ENCODE measurements at places on chromosomes 7 and 10.

GRCh38 chr7:76241141-76241540 is 39.4 kb downstream of the SRRM3 start:
- no peak for DNase-seq

DNA sequence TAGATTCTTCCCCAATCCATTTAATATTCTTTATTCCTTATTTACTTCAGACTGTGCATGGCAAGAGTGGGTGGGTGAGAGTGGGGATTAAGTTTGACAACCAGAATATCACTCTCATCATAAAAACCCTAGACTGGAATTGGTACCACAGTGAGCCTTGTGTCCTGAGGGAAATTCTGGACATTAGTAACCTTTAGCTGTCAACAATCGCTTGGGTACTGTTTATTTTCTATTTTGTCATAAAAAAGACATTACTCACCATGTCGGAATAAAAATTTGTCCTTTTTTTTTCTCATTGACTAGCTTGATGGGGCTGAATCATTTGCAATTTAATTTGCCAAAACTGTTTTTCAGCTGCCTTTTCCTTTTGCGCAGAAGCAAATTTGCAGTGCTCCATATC is 176.1 kb upstream of the SEMA3C start:
- DNase-seq = no peak

GRCh38 chr7:42311195-42311594 is 74.2 kb upstream of the GLI3 start:
- DNase-seq = no peak

GRCh38 chr7:158431941-158432347 is 155.7 kb downstream of the PTPRN2 start:
- DNase-seq = no peak

DNA sequence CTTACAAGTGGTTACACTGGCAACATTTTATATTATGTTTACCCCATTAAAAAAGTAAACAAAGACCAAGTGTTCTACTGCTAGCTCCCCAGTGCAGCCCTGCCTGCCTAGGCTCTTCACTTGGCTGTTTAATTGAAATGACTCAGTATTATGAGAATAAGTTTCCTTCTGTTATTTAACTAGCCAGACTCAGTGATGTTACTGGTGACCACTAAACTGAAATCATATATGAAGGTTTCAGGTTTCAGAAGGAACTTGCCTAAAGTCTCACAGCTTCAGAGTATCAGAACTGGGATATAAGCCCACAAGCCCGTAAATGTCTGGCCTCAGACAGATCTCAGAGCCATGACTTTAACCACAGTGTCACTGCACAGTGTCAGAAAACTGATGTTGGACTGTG is 66.8 kb upstream of the EXOC4 start:
- no peak for DNase-seq

DNA sequence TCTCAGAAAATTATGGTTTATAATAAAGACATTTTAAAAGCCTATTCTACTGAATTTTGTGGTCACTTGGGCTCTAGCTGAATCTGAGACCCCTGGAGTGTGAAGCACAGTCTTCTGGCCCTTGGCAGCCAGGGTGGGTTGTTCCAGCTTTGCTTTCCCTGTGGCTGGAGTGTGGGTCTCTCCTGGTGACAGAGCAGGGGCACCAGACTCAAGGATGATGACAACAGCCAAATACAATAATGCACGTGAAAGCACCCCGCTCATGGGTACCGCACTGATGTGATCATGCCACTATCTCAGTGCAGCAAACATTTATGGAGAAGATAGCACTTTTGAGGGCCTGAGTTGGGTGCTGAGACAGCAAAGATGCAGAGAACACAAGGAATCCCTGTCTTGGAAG is 134.8 kb upstream of the ADAM12 start:
- no peak for DNase-seq

GRCh38 chr7:40474790-40475680 is 340.2 kb downstream of the SUGCT start:
- DNase-seq = no peak

GRCh38 chr10:104406715-104407650 is 53.4 kb downstream of the CFAP58 start:
- no peak for DNase-seq

DNA sequence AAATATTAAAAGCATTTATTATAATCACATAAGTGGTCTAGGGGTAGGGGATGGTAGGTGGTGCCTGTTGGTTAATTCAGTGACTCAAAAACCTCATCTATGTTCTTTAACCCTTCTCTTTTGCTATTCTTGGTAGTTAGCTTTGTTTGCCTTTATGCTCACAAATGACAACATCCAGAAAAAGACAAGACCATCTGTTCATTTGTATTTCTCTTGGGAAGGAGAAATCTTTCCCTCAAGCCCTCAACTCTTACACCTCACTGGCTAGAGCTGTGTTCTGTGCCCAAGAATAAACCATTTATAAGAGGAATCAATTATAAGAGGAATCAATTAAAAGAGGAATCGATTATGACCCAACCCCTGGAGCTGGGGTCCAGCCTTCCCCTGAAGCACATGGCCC is 10.8 kb upstream of the IFRD1 start:
- no peak for DNase-seq

DNA sequence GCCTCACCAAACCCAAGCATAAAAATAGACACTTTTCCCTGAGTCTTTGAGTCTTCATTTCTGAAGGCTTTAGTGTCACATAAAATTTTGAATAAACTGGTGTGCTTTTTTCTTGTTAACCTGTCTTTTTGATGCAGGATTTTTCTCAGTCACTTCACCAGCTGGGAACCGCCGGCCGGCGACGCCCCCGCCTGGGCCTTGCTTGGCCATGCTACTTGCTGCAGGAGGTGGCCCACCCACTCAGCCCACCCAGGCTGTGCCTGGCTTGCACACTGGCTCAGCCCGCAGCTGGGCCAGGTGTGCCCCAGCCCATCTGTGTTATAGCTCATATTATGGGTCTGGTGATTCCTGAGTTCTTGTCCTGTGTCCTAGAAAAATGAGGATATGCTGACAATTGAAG is 247.4 kb upstream of the CACNA2D1 start:
- no peak for DNase-seq

DNA sequence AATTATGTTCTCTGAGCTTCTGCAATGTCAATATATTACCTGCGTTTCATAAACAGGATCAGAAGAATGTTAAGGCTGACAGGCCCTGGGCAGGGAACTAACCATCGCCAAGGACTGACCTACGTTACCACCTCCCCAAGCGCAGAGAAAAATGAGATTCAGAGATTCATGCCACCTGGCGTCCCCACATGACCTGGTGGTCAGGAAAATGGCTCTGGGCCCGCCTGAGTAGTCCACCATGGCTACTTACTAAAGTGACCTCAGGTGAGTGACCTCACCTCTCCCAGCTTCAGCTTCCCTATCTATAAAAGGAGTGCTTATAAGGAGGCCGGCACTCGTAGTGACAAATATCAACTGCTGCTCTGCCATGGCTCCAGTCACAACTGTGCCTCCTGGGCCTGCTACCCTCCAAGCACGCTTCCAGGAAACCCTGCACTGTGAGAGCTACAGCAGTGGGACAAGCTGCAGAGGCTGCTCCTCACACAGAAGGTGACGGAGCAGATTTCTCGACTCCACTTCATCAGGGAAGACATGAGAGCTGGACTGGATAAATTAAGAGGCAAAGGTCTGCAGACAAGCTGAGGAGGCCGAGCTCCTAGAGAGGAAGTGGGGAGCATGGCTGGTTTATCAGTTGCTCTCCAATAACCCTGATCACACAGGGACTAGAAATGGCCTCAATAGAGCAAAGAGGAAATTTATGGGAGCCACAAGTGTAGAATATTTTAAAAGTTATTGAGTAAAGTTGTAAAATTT is 103.0 kb downstream of the RNF216 start:
- DNase-seq = no peak

GRCh38 chr10:24307696-24308485 is 99.0 kb downstream of the KIAA1217 start:
- DNase-seq = no peak

GRCh38 chr7:56447864-56448693 is 331.9 kb upstream of the NUPR2 start:
- no peak for DNase-seq

DNA sequence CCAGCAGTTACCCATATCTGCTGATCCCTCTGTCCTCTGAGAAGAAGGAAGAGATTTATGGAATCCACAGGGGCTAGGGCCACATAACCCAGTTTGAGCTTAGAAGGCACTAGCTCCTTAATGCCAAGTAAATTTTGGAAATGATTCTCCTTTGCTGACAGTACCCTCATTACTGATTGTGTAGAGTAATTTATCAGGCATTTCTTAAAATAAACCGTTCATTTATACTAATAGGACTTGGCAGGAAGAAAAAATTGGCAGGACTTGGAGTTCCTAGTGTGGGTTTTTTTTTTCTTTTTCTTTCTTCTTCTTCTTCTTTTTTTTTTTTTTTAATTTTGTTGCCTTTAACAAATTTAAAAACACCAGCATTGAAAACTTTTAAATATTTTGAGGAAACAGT is 645.7 kb downstream of the SUGCT start:
- DNase-seq = no peak

DNA sequence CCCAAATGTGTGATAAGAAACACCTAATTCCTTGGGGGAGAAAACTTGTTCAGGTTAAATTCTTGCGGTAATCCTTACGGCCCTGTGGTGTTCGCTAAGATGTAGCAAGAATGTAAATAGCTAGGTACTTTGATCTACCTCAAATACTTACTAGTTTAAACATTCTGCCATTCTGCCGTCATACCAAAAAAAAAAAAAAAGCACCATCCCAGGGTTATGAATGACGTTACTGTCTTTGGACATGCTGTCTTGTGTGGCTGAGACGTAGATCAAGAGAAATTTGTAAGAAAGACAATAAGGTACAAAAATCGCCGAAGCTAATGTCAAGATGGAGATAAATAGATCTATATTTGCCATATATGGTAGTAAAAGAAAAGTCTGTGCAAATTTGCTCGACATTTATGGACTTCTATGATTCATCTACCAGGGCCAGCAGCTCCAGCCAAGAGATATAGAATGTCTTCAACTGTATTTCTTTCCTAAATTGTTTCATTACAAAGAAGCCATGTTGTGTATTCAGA is 195.6 kb downstream of the CUX1 start:
- DNase-seq = no peak

DNA sequence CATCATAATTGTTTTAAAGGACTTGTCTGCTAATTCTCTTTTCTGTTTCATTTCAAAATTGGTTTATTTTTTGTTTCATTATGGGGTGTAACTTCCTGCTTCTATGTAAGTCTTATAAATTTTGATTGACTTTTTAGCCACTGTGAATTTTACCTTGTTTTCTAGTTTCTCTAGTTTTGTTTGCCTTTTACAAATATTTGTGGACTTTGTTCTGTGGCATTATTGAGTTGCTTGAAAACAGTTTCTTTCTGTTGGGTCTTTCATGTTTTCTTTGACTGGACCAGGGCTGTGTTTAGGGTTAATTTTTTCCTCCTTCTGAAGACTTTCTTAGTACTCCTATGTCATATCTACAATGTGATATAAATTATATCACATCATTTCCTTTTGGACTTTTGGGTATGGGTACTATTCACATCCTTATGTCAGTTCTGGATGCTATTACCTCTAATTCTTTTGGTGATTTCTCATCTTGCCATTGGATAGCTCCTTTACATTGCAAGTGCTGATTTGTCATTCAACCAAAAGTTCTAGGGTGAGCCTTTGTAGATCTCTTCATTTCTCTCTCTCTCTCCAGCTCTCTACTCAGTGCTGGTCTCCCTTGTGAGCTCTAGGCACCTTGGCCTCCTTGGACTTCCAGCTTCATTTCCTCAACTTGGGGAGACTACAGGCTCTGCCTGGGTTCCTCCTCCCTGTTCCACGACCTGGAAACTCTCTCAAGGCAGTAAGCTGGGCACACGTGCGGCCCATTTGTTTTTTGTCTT is 36.9 kb downstream of the MLLT10 start:
- no peak for DNase-seq

DNA sequence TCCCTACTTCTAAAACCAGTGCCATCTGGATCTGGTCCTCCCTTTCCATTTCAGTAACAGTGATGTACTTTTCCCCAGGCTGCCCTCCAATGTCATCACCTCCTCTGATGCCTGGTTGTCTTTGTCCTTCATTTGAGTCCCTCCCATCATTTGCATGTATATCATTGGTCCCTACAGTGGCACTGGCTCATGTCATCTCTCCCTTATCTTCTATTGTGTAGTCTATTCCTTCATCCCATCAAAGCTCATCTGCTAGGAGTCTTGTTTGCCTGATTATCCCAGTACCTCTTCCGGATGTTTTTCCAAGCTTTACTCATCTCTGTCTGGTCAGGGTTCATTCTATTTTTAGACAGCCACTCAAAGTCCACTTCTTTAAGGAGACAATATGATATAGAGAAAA is 292.9 kb upstream of the BMPER start:
- no peak for DNase-seq

GRCh38 chr7:116888895-116889294 is 26.5 kb downstream of the CAPZA2 start:
- no peak for DNase-seq

DNA sequence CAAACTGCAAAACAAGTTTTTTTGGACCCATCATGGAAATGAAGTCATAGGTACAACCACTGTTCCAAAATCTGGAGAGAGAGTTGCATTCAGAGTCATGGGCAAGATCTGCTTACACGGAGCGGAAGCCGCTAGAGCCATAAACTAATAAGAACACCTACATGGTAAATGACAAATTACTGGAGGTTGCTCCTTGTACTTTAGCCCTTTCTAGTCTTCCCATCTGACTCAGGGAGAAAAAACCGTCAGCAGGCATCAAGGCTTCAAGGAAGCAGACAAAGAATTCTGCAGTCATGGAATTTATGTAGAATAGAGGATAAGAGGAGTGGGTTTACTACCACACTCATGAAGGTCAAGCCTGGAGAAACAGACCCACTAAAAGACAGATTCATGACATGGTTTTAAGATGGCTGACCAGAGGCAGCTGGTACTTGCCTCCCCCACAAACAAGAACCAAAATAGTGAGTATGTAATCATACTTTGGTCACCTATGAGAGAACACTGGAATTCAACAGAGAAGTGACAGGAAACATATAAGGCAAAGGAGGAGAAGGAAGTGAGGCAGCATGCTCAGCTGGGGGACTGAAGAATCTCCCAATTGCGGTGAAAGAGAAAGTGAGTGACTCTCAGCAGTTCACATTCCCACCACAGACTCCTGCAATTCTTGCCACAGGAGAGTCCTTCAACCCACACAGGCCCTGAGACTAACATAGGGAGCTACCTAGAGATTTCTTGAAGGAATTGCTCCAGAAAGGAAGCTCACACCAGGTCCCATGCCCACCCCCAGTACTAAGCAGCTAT is 42.4 kb upstream of the ASAH2 start:
- DNase-seq = no peak

Measured in amygdala (tissue), 56 donors.